ENCODE measurements at places on chromosomes 6 and 20. TPM values are rescaled to one million over a fixed set of nuclear protein-coding genes. Genes with fewer than 3 reads are reported as not detected.

- DNase-seq = no peak
Measured at GRCh38 chr6:7526755-7527154, 14.7 kb upstream of the DSP start.

DNA sequence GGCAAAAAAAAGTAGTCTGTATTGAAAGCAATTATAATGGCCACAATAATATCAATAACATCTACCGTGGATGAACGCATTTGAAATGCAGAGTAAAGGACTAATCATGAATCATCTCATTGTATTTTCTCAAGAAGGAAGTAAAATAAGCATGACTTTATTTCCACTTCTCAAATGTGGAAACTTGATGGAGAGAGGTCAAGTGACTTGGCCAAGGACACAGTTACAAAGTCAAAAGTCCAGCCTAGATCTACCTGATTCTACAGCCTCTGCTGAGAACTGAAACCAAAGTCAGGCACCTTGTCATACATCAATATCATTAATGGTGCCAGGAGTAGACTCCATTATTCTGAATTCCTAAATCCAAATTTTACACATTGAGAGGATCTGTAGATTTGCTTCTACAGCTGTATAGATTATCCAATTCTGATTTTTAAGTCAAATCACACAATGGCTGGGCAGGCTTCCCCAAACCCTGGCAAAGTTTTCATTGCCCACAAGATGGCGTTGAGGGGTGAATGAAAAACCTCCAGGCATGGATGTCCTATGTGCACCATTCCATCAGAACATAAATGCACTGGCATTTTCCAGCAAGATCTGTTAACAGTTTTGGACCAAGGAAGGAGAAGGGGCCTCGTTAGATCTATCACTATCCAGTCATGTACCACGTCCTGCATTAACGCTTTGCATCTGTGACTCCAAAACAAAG, 423.1 kb downstream of the MAFB start:
- no peak for DNase-seq

The UQCC2 gene
- 215 TPM for total RNA-seq

The ZC2HC1B gene
- total RNA-seq = not detected

The PRL gene
- total RNA-seq = not detected

Data from Right ventricle myocardium inferior (tissue), 1 donor.